ENCODE measurements at places on chromosomes 16 and 17. TPM values are rescaled to one million over a fixed set of nuclear protein-coding genes. Genes with fewer than 3 reads are reported as not detected.

The WWP2 gene
- polyA plus RNA-seq = 12.3 TPM

The HSPB9 gene
- polyA plus RNA-seq = 0.26 TPM

The KIF2B gene
- polyA plus RNA-seq = 0.08 TPM

The FBXO39 gene
- polyA plus RNA-seq = not detected

The SMIM36 gene
- polyA plus RNA-seq = not detected

The MILR1 gene
- not detected for polyA plus RNA-seq

The PDILT gene
- not detected for polyA plus RNA-seq

The SLC16A3 gene
- 3.5 TPM for polyA plus RNA-seq

The GJD3 gene
- not detected for polyA plus RNA-seq

DNA sequence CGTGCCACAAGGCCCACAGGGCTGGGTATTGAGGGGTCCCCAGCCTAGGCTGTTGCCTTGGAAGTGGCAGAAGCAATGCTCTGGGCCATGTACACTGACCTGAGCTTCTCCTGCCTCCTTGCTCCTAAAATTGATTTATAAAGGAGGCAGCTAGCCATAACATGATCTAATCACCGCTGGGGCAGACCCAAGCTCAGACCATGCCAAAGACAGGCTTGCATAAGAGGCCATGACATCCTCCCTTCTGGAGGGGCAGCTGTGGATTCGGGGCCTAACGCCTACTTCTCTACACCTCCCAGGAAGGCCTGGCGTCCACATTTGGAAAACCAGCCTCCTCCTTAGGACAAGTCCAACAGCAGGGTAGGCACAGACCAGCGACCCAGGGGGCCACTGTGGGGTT, 12.3 kb downstream of the HSD11B2 start:
- H3K27ac ChIP-seq = no peak overlapping the region
- no peaks in the 10 kb centered on the region for H3K36me3 ChIP-seq
- H3K27me3 ChIP-seq = no peaks in the 10 kb centered on the region
- no peak for DNase-seq

- no peak overlapping the region for H3K27ac ChIP-seq
- DNase-seq = no peak
- no peaks in the 10 kb centered on the region for H3K27me3 ChIP-seq
- H3K36me3 ChIP-seq = no peaks in the 10 kb centered on the region
These were observed 210.8 kb downstream of the FTO start for GRCh38 chr16:53914736-53915135.

DNA sequence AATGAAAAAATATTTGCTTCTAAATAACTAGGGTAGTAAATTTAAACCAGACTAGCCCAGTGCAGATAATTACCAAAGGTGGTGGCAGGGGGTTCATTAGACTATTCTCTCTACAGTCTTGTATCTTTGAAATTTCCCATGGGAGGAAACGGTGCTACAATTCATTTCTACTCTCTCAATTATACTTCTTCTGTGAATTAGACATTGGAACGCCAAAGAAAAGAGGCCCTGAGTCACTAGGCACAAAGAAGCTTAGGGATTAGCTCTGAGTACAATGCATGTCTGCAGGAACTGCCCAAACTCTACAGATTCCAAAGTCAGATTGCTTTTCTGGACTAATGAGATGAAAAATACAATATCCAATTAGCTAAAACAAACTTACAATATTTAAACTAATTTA, 30.7 kb upstream of the ARL6IP1 start:
- H3K4me1 ChIP-seq = no peaks in the 10 kb centered on the region
- H3K36me3 ChIP-seq = peaks cover 80% of the 10 kb centered on the region
- H3K4me3 ChIP-seq = no peak overlapping the region
- H3K27me3 ChIP-seq = no peaks in the 10 kb centered on the region
- no peak overlapping the region for H3K27ac ChIP-seq
- DNase-seq = no peak

- H3K27me3 ChIP-seq = no peaks in the 10 kb centered on the region
- no peak overlapping the region for H3K4me3 ChIP-seq
- no peak for DNase-seq
- peaks cover 17% of the 10 kb centered on the region for H3K4me1 ChIP-seq
- no peak overlapping the region for H3K27ac ChIP-seq
These were observed 12.6 kb downstream of the PMFBP1 start for GRCh38 chr16:72159386-72159785.

DNA sequence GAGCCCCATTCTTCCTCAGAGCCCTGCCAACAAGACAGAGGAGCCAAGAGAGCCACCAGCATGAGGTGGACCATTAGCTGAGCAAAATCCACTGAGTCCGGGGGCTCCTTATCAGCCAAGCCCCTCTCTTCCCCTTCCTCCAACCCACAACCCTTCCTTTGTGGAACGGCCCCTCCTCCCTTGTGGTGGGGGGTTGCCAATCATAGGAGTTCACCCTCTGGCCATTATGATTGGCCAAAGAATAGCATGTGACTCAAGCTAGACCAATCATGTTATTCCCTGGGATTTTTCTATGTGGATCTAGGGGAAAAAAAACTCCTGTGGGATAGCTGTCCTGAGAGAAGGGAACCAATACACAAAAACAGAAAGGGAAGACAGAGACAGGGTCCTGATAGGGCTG, 120.5 kb downstream of the C16orf95 start:
- no peaks in the 10 kb centered on the region for H3K36me3 ChIP-seq
- H3K27me3 ChIP-seq = no peaks in the 10 kb centered on the region
- H3K4me1 ChIP-seq = peaks cover 8% of the 10 kb centered on the region
- no peak for DNase-seq

- no peaks in the 10 kb centered on the region for H3K36me3 ChIP-seq
- DNase-seq = no peak
- H3K27ac ChIP-seq = no peak overlapping the region
- no peaks in the 10 kb centered on the region for H3K27me3 ChIP-seq
- no peak overlapping the region for H3K4me3 ChIP-seq
- peaks cover 22% of the 10 kb centered on the region for H3K4me1 ChIP-seq
These were observed 278.1 kb downstream of the ZFHX3 start for GRCh38 chr16:72769876-72770275.

GRCh38 chr17:3761036-3761917, 37.6 kb downstream of the HASPIN start:
- no peaks in the 10 kb centered on the region for H3K36me3 ChIP-seq
- no peak overlapping the region for H3K27ac ChIP-seq
- H3K27me3 ChIP-seq = no peaks in the 10 kb centered on the region

DNA sequence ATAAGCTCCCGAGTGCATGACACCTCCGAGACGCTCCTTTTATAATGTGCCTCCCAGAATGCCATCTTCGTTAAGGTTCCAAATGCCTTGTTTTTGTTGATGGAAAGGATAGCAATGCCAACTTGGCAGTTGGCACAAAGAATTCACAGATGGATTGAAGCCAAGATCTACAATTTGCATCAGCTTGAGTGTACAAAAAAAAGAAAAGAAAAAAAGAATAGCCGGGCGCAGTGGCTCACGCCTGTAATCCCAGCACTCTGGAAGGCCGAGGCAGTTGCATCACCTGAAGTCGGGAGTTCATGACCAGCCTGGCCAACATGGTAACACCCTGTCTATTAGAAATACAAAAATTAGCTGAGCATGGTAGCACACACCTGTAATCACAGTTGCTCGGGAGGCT, 7.6 kb downstream of the TBC1D16 start:
- DNase-seq = no peak
- no peak overlapping the region for H3K4me3 ChIP-seq
- H3K4me1 ChIP-seq = peaks cover 30% of the 10 kb centered on the region
- H3K36me3 ChIP-seq = no peaks in the 10 kb centered on the region
- no peaks in the 10 kb centered on the region for H3K27me3 ChIP-seq

DNA sequence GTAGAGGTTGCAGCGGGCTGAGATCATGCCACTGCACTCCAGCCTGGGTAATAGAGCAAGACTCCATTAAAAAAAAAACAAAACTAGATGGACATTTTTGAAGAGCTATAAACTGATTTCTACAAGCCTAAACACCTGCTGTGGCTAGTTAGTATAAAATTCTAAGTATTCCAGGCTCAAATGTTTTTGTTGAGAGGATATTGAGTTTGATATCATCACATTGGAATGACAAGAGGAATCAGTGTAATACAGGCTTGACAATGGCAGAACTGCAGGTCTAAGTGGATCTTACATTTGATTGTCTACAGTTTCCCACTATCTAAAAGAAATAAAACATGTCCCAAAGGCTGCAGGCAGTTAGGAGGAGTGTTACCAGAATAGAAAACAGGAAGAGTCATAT, 23.9 kb upstream of the DLX3 start:
- H3K4me3 ChIP-seq = no peak overlapping the region
- H3K36me3 ChIP-seq = no peaks in the 10 kb centered on the region
- no peak overlapping the region for H3K27ac ChIP-seq
- H3K27me3 ChIP-seq = no peaks in the 10 kb centered on the region
- no peak for DNase-seq

DNA sequence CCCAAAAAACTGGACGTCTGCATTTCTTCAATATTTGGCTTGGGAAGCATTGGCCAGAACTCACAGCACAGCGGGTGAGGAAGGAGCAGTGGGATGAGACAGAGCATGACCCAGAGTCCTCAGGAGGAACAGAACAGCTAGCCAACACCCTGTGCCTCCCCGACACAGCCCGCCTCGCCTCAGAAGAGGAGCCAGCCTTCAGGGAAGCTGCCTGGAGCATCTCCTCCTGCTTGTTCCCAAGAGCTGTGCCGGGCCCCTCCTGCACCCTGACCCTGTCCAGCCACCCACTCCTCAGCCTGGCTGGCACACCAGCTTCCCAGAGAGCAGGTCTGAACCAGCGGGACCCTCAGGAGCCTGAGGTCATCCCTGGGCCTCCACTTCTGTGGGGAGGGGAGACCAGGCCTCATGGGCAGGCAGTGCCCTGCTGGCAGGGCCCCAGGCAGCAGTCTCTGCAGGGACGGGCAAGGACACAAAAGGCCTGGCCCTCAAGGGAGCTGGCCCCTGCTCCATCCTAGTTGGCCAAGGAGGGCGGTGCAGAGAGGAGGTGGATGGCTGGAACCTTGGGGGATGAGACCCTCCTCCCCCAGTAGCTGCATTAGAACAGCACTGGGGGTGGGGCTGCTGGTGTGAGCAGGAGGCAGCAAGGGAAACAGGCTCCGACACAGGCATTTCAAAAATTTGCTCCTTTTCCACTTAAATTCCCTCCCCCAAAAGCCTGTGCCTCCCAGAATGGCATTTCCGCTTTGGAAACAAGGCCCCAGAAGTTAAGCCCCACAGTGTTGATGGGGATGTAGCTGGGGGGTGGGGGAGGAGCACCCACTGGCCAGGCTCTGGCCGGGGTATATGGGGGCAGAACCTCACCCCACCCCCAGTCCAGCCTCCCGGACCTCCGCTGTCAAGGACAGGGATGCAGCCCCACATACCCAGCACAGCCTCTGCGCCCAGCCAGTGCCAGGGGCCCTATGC, 1.8 kb upstream of the BCAR1 start:
- H3K27me3 ChIP-seq = no peaks in the 10 kb centered on the region
- DNase-seq = peak; percentile 99
- H3K4me3 ChIP-seq = peak overlapping the region; percentile 58
- peak overlapping the region; percentile 100 for H3K27ac ChIP-seq

DNA sequence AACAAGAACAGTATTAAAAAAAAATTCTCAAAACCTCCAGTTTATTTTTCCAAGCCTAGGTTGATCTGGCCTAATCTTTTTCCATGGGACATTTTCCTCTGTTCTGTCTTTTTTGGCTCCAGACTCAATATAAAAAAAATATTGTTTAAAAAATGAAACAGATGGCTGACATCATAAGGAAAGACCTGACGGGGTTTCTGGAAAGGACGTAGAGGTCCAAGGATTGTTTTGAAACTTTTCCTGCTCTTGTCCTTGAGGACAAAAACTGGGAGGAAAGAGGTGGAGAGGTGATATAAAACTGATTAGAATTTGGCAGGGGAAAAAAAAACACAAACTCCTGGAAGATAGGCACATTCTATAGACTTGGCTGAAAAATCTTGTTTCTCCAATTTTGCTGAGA, 211.4 kb upstream of the CDH11 start:
- no peak for DNase-seq
- no peak overlapping the region for H3K27ac ChIP-seq
- no peak overlapping the region for H3K4me3 ChIP-seq
- no peaks in the 10 kb centered on the region for H3K36me3 ChIP-seq
- no peaks in the 10 kb centered on the region for H3K27me3 ChIP-seq
- no peaks in the 10 kb centered on the region for H3K4me1 ChIP-seq

DNA sequence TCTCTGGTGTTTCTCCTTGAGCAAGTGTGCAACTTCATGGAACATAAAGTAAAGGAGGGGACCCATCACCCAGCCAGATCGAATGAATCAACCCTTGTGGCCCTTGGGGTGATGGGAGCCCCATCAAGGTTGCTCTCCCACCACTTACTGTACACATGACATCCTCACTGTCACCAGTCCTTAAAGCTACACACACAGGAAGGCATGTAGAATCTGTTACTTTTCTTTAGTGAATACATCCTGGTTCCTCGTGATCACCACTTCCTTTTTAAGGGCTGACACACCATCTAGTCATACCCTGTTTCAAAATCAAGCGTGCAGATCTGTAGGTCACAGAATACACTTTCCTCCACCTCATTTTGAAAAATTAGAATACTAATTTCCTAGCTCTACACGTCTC, 22.6 kb upstream of the MPHOSPH6 start:
- no peaks in the 10 kb centered on the region for H3K36me3 ChIP-seq
- H3K4me1 ChIP-seq = no peaks in the 10 kb centered on the region
- H3K27ac ChIP-seq = no peak overlapping the region
- DNase-seq = no peak
- no peak overlapping the region for H3K4me3 ChIP-seq

GRCh38 chr16:73015612-73016487, 32.1 kb downstream of the ZFHX3 start:
- no peaks in the 10 kb centered on the region for H3K27me3 ChIP-seq
- no peak overlapping the region for H3K4me3 ChIP-seq
- no peak overlapping the region for H3K27ac ChIP-seq
- 0 out of 2 replicates have a peak, but pooled peaks cover 4% of the 10 kb centered on the region for H3K4me1 ChIP-seq

- no peaks in the 10 kb centered on the region for H3K27me3 ChIP-seq
- 0 out of 2 replicates have a peak overlapping the region, but pooled peaks have one; percentile 66 for H3K27ac ChIP-seq
- DNase-seq = peak; percentile 27
- peaks cover 28% of the 10 kb centered on the region for H3K4me1 ChIP-seq
- peaks cover 3% of the 10 kb centered on the region for H3K36me3 ChIP-seq
These were observed 1.1 kb downstream of the ROGDI start for GRCh38 chr16:4801051-4801961.

GRCh38 chr17:56979091-56979480, 1.2 kb downstream of the SCPEP1 start:
- 0 out of 2 replicates have a peak overlapping the region, but pooled peaks have one; percentile 3 for H3K27ac ChIP-seq
- peaks cover 26% of the 10 kb centered on the region for H3K4me1 ChIP-seq
- peak overlapping the region; percentile 85 for H3K4me3 ChIP-seq
- no peaks in the 10 kb centered on the region for H3K27me3 ChIP-seq
- no peaks in the 10 kb centered on the region for H3K36me3 ChIP-seq

DNA sequence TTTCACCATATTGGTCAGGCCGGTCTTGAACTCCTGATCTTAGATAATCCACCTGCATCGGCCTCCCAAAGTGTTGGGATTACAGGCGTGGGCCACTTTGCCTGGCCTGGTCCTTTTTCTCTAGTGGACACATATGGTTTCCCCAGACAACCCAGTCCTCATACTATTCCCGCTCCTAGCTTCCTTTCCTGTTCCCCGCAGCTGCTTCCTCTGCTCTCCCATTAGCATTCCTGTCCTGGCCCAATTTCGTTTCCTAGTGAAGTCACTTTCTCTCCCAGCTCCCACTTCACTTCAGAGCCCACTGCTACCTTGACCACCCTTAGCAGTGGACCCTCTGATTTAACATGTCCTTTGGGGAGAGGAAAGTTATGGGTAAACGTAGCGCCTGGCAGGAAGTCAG, 11.3 kb downstream of the KATNIP start:
- H3K4me3 ChIP-seq = no peak overlapping the region
- no peaks in the 10 kb centered on the region for H3K27me3 ChIP-seq
- no peak overlapping the region for H3K27ac ChIP-seq
- H3K4me1 ChIP-seq = no peaks in the 10 kb centered on the region

- peaks cover 16% of the 10 kb centered on the region for H3K4me1 ChIP-seq
- DNase-seq = peak; percentile 27
- H3K36me3 ChIP-seq = no peaks in the 10 kb centered on the region
- no peak overlapping the region for H3K4me3 ChIP-seq
- 0 out of 2 replicates have a peak overlapping the region, but pooled peaks have one; percentile 22 for H3K27ac ChIP-seq
These were observed 54.8 kb downstream of the SPECC1 start for GRCh38 chr17:20063665-20064648.
